ENCODE measurements at places on chromosomes 6 and 20.
A peak's percentile ranks its signal among the peaks of the same experiment; 100 is the strongest.

DNA sequence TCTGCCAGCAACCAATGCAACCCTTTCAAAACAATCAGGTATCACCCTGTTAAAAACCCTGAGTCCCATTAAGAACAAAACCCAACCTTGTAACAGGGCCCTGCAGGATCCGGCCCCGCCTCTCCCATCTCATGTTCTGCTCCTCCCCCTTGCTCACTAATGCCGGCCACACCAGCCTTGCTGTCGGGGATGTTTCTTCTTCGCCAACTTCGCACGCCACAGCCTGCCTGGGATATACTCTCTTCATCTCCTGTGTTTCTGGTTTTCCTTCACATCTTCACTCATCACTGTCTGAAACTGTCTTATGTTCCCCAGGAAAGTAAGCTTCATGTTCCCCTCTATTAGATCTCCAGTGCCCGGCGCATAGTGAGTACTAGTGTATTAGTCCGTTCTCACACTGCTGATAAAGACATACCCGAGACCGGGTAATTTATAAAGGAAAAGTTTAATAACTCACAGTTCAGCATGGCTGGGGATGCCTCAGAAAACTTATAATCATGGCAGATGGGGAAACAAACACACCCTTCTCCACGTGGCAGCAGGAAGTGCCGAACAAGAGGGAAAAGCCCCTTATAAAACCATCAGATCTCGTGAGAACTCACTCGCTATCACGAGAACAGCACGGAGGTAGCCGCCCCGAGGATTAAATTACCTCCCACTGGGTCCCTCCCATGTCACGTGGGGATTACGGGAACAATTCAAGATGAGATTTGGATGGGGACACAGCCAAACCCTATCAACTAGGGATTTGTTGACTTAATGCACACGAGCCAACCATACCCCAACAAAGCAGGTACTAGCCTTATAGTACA lies 5.1 kb downstream of the TP53RK start:
- no peak for DNase-seq

- no peak for DNase-seq
Measured at GRCh38 chr20:52270696-52271095, 79.1 kb upstream of the ZFP64 start.

GRCh38 chr20:19502169-19502568 lies 255.9 kb upstream of the RIN2 start:
- DNase-seq, result no peak

GRCh38 chr6:148972481-148972880 lies 225.7 kb downstream of the UST start:
- DNase-seq, result peak; percentile 29

DNA sequence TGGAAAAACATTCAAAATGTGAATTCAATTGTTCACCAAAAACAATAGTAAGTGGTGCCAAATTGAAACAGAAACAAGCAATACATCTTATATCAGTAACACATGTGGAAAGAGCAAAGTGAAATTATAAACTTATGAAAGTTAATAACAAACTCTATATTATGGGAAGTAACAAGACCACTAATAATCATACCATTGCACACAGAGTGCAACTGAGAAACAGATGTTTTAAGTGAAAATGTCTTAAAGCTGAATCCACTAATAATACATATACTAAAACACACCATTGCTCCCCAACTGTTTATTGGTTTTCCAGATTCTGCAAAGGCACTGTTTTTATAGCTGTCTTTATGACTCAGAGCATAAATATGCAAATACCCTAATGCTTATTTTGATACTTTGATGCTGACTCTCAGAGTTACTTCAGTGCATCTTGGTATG lies 292.3 kb downstream of the RFPL4B start:
- no peak for DNase-seq

DNA sequence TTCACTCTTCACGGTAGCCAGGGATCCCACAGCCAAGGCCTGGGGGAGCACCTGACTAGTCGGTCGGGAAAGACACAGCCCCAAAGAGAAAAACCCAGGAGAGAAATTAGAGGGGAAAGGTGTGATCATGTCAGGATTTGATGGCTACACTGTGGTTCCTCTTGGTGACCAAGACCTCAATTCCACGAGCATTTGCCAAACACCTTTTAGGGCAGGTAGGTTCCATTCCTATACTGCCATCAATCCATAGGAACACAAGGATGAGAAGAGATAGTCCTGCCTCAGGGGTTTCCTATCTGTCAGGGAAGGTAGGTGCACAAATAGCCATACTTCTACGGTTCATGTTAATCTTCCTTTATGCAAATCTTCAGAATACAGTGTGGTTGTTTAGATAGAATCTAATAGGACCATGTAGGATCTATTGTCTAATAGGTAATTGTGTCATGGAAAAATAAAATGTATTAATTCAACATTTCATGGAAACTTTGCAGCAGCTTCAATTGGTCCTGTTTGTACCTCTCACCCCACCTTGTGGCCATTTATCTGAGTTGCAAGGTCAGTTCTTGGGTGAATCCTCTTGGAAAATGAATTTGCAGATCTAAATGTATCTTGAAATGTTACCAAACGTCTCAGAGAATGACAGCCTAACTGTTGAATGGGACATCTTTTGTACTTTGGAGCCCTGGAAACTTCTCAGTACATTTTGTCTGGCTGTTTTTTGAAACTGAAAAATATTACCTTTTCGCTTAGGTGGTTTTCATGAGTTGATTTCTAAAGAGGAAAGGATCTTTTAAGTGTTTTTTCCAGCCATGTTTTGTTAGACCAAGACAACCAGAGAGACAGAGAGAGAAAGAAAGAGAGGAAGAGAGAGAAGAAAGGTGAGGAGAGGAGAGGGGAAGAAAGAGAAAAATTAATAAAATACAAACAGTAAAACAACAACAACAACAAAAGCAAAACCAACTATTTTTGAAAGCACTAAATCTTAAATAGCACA lies 33.7 kb upstream of the IYD start:
- no peak for DNase-seq
